Suppressor macrophage treated with lipopolysaccharide for 1 hour (primary cell): ENCODE measurements at places on chromosomes 4 and X.

- DNase-seq: no peak
Measured at GRCh38 chrX:51024106-51024696, 113.7 kb downstream of the BMP15 start.

DNA sequence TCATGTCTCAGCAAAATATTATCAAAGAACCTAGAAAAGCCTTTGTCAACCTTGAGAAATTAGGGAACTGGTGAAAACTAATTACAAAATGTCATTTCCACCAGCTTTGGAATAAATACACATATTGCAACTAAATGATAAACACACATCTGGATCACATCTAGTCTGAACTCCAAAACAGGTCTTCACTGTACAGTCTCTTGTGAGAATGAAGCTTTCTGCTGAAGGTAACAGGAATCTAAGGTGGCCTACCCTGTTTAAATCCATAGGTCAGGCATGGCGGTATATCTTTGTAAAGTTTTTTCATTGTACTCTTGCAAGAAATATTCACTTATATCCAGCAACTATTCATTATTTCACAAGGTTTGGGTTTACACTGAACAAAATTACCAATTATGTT, 1.7 kb downstream of the SH3D19 start:
- no peak for DNase-seq

DNA sequence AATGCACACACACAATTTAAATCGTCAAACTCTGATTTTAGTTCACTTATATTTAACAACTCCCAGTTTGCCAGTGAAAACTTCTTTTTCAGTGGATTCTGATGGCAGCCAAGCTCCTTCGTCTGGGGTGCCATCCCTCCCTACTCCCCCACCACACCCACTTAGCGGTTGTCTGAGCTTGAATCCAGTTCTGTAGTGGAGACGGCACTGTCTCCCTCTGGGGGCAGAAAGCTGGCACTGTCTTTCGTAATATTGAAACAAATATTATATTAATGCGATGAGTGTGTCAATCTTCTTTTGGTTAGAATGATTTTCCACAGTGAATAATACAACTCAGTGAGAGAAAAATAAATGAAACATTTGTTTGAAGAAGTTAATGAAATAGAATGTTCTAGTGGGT, 5.4 kb downstream of the MEPE start:
- DNase-seq: no peak

DNA sequence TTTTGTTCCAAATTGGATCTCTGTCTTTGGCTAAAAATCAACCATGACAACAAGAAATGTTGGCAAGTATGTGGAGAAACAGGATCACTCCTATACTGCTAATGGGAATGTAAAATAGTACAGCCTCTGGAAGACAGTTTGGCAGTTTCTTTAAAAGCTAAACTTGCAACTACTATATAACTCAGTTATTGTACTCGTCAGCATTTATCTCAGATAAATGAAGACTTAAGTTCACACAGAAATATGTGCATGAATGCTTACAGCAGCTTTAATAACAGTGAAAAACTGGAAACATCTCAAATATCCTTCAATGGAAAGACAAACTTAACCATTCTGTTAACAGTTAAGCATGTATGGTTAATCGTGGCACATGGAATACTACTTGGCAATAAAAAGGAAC, 15.4 kb upstream of the HAND2 start:
- no peak for DNase-seq

DNA sequence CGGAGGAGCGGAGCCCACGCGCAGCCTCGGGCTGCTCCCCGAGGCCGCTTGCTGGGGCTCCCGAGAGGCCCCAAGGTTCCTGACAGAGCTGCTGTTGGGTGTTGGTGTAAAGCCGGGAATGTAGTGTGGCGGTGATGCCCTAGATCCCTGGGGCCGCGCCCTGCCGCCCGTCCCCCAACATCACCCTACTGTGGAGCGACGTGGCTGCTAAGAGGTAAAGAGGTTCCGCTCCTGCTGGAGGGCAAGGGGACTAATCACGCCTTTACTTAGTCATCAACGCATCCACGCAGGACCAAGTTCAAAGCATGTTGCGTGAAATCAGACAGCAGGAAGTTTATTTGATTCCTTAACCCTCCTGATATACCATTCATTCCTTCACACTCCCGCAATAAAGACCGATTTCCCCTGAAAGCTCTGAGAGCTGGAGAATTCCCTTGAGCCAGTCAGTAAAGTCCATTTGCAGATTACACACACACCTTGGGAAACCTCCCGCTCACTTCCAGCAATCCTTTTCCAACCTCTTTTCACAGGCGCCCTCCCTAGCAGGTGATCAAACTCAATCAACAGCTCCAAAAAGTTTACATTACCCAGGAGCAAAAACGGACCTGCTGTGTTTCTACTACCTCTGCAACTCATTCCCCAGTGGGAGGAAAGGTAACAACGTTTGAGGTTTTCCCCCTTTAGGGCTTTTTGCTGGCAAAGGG, 579 bp upstream of the GABRA2 start:
- no peak for DNase-seq

- peak; percentile 62 for DNase-seq
Measured at GRCh38 chrX:30597216-30598012, 19.8 kb upstream of the TASL start.

GRCh38 chr4:76585897-76586360, 150.9 kb downstream of the SHROOM3 start:
- peak; percentile 34 for DNase-seq

DNA sequence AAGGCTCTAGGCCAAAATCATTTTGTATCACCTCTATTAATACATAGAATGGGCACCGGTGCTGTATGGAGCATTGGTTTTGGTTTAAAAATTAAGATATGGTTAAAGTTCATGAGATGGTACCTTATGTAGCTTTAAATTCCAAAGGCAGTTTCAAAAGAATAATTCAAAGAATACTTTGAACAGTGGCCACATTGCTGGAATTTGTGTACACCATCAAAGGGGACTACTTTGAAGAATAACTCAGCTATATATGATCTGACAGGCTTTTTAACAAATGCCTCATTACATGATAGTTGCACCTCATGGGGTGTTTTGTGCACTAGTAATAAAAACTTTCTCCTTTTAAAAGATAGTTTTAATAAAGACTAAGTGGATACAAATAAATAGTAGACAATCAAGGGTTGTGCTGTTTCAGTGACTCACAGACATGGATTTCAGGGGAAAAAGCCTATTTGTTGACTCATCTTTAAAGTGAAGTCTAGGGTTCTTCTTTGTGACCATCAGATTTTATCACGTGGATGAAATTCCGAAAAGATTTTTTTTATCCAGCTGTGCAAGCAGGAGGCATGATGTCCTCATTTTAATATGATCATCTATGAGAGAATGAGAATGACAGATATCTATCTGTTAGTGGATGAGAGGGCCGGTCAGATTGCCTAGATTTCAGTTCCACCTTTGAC, 12.8 kb downstream of the MTM1 start:
- peak; percentile 2 for DNase-seq

GRCh38 chrX:104961926-104962325, 258.6 kb downstream of the TEX13A start:
- DNase-seq: no peak

- DNase-seq: no peak
Measured at GRCh38 chr4:3415471-3416141, 26.2 kb upstream of the HGFAC start.

- DNase-seq: no peak
Measured at GRCh38 chr4:184668096-184668495, 18.6 kb downstream of the PRIMPOL start.

DNA sequence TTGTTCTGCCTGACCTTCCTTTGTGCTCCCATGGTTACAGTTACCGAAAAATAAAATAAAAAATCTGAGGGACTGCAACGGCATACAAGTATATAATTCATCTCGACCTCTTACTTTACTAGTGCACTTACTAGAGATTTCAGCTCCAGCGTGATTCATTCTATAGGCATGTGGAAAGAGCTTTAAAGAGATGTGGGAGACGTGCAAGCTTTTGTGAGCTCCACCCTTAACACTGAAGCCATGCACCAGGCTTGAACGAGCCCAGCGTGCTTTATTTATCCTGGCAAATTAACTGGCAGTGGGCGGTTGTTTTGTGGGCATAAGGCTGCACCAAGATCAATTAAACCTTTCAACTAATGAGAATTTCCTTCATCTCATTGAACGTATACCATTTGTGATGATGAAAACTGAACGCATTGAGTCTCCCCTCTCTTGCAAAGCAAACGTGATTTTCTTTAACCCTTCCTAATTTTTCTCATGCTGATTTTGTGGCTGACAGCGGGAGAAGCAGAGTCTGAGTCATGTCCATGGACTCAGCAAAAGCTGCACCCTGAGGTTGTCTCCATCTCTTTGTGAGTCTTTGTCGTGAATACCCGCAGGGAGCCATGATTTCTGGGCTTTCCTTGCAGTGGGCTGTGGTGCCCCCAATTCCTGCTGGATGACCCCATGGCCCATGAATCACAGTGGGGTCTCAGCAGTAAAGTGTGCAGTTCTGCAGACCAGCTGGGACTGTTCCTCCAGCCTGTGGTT, 60.1 kb downstream of the MXRA5 start:
- DNase-seq: no peak

DNA sequence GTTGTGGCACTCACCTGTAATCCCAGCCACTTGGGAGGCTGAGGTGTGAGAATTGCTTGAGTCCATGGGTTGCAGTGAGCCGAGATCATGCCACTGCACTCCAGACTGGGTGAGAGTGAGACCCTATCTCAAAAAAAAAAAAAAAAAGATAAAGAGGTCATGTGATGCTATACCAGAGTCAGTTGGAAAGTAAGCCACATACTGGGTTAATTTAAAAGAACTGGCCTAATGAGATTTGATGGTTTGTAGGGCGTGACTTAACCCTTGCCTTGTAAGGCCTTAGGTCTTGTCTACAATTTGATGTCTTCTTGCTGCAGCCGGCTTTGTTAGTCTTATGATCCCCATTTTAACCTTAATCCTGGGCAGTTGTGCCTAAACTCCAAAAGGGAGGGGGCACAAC, 5.2 kb downstream of the MGST2 start:
- no peak for DNase-seq

DNA sequence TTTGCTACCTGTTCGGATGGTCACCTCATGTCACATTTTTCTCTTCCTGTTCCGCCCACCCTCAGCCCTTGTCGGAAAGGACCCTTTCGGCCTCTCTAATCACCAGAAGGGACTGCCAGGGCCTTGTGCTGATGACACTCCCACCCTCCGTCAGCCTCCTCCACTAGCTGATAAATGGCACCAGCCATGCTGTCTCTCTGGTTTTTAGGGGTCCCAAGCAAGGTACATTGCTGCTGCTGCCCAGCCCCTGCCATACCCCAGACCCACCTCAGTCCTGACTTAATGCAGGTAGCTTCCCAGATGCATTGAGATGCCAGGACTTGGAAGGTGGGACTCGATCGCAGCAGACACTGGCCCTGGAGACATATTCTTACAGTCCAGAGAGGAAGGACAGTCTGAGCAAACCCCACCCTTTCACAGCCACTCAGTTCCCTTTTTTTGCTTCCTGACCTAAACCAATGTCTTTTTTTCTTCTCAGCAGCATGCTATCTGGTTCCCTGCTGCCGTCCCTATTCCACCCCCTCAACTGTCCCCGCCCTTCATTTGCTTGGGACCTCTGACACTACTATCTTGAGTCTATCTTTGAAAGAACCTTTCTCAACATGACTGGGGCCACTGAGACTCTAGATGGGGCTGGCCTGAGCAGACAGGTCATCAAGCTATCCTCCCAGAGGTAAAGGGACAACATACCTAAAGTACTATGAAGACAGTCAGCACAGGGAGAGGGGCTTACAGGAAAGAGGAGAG, at the start of gene BTK:
Gene BTK, minus strand, starts transcription at position 397 of the 747 bp plus-strand sequence. CDS start 10,907 bp downstream, outside the sequence.
- DNase-seq: peak; percentile 73

- no peak for DNase-seq
Measured at GRCh38 chr4:128155874-128156456, 94.9 kb downstream of the LARP1B start.

DNA sequence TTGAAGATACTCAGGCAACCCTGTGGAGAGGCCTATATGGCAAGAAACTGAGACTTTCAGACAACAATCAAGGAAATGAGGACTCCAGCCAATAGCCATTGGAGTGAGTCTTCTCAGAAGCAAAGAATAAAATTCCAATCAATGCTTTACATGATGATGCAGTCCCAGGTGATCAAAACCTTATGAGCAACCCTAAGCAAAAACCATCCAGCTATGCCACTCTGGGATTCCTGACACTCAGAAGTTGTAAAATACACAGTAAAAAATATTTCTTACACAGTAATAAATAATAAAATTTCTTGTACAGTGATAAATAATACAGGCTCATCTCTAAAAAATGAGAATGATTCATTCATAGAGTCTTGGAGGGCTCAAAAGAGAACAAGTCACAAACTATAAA, 150.6 kb downstream of the IL15 start:
- DNase-seq: no peak

GRCh38 chr4:152309418-152309817, 226.5 kb downstream of the FBXW7 start:
- DNase-seq: no peak

DNA sequence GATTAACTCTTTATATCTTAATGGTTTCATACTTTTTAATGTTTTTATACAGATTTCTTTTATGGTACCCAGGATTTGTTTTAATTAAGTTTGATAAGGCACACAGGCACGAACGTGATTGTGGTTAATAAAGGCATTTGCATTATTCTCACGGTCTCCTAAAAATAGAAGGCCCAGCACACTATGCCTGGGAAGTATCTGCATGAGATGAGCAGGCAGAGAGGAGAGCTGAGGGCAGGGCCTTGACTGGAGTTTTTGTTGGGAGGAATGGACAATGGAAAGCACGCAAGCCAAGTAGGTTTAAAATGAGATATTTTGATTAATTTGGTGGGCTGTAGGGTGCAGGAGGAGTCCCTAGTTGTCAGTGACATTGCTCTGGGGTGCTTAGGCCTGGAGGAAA, 1714.3 kb upstream of the PCDH7 start:
- no peak for DNase-seq

- no peak for DNase-seq
Measured at GRCh38 chr4:109615742-109616141, 55.7 kb downstream of the MCUB start.

DNA sequence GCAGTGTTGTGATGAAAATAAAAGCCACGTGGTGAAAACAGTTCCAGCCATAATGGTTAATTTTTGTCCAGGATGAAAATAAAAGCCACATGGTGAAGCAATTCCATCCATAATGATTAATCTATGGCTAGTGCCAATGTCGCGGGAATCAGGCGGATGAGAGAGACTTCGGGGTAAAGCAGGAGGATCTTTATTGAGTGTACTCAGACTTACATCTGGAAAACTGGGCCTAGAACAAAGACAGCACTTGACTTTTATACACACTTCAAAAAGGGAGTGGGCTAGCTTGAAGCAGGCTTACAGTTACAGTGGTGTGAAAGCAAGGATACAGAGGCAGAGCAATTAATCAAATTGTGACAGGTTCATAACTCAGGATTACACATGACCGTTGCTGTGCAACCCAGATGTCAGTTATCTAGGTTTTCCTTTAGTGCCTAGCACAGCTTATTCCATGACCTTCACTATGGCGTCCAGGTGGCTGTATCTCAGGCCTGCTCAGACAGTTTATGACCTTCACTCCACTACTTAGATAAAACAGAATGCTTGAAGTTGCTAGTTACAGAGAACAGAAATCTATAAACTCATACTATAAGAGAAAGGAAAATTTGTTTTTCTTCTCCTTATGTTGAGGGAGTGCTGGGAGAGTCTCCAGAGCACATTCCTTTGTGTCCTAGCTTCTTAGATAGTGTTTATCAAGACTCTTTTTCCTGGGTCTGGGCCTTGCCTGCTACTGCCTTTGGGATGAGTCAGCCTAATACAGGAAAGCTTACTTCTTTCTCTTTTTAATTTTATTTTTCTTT, 5.9 kb upstream of the PLA2G12A start:
- DNase-seq: no peak

GRCh38 chr4:123364906-123365305, 31.7 kb upstream of the SPRY1 start:
- DNase-seq: no peak

GRCh38 chr4:184802697-184803015, 23.1 kb downstream of the ACSL1 start:
- no peak for DNase-seq

GRCh38 chr4:153579410-153579809, 104.7 kb upstream of the TLR2 start:
- no peak for DNase-seq
